ENCODE measurements at places on chromosomes 16 and 17.

DNA sequence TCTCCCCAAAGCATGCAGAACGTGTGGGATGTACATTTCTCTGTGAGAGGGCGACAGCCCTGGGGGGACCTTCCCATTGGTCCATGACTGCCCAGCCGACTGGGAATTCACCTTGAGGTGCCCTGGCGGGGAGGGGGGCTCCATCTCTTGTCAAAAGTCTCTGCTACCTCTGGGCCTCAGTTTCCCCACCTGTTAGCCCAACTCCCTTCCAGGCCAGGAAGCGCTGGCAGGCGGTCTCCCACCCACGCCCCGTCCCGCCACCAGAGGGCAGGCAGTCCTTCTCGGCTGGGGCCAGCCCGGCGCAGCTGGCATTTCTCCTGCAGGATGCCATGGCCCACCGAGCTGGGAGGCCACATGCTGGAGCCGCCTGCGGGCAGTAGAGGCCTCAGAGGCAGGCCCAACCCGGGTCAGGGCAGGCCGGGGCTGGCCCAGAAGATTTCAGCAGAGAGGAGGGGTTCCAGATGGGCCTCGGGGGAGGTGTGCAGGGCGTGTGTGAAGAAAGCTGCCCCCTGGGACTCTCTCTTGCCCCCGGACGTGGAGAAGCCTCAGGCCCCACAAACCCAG, 16.6 kb downstream of the CD7 start:
- DNase-seq, result peak; percentile 67

DNA sequence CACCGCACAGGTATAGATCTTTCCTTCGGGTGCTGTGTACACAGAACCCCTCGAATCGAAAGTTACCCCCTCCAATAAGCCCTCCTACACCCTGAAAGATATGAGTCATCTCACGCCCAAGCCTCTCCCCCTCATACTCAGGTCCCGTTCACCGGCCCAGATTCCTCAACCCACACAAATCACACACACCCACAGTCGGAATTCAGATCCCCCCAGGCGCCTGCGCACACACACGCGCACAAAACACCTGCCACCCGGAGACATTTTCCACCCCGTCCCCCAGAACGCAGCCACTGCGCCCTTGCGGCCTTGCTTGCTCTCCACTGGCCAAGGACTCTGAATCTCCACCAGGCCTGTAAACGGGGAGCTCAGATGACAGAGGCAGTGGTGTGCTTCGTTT, 4.9 kb downstream of the JPH3 start:
- no peak for DNase-seq

DNA sequence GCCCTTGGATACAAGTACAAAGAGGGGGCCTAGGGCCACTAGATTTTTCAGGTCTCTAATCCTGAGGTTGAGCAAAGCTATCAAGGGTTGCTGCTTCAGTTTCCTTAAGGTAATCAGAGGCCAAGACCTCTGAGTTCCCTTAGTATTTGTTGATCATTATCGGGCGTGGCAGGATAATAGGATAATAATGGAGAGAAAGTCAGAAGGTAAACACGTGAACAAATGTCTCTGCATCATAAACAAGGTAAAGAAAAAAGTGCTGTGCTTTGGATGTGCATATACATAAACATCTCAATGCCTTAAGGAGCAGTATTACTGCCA, 41.5 kb upstream of the YPEL2 start:
- no peak for DNase-seq

DNA sequence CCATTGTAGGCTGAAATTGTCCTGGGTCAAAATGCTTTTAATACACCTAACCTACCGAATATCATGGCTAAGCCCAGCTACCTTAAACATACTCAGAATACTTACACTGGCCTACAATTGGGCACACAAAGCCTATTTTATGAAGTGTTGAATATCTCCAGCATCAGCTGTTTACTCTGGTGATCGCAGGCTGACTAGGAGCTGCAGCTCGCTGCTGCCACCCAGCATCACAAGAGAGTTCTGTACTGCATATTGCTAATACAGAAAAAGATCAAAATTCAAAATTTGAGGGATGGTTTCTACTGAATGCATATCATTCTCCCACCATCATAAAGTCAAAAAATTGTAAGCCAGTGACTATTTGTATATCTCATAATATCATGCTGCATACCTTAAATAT, 55.3 kb downstream of the ULK2 start:
- no peak for DNase-seq

DNA sequence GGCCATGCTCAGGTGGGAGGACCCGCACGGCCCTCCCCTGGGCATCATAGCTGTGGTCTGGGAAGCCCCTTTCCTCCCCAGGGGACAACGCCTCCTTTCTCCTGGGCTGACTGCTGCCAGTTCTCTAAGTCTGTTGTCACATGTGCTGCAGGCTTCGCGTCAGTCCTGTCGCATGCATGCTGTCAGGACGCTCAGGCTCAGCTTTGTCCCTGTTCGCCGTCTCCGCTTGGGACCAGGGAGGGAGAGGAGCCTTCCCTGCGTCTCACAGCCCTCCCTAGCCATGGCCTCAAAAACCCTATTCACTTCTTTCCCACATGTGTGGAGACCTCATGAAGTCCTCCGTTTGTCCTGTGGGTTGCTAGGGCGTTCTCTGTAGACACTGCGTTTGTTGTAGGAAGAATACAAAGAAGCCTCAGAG, 21.4 kb downstream of the LDHD start:
- no peak for DNase-seq

- no peak for DNase-seq
Measured at GRCh38 chr17:75535119-75535537, 9.6 kb downstream of the LLGL2 start.

Data from muscle of leg (tissue), 16 donors.